Foreskin melanocyte (primary cell): ENCODE measurements at places on chromosomes 6 and 20.

GRCh38 chr20:46438156-46438750, 31.8 kb upstream of the ELMO2 start:
- peak; percentile 35 for DNase-seq

DNA sequence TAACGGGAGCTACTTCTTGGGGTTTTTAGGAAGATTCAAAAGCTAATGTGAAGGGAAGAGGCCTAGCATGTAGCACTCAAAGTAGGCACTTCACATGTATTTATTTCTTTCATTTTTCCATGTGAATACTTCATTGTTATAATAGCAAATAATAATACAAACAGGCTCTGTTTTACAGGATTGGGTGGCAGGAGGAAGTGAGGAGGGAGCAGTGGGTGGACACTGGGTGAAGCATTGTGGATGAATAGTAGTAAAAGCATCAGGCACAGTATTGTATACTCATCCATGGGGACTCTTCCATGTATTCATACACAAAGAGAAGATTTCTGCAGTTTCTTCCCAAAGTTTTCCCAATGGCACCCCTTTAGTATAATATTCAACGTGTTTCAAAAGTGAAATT, 38.4 kb upstream of the SNRPB2 start:
- DNase-seq = peak; percentile 77

GRCh38 chr6:155377061-155377460, 62.8 kb upstream of the TFB1M start:
- no peak for DNase-seq

DNA sequence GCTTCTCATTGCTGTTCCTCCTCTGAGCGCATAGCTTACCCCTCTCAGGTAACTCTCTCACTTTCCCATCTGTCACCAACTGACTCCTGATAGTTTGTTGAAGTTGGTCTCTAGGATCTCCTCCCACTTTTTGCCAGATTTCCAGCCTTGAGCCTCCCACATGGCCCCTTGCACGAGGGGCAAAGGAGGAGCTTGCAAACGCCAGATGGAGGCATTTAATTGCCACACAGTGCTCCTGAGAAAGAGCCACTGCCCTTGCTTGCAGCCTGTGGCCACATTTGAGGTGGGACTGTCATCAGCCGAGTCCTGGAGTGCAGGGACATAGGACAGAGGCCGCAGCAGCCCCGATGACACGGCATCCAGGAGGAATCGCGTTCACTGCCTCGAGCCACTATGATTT, 348.7 kb downstream of the SMOC2 start:
- DNase-seq = no peak

DNA sequence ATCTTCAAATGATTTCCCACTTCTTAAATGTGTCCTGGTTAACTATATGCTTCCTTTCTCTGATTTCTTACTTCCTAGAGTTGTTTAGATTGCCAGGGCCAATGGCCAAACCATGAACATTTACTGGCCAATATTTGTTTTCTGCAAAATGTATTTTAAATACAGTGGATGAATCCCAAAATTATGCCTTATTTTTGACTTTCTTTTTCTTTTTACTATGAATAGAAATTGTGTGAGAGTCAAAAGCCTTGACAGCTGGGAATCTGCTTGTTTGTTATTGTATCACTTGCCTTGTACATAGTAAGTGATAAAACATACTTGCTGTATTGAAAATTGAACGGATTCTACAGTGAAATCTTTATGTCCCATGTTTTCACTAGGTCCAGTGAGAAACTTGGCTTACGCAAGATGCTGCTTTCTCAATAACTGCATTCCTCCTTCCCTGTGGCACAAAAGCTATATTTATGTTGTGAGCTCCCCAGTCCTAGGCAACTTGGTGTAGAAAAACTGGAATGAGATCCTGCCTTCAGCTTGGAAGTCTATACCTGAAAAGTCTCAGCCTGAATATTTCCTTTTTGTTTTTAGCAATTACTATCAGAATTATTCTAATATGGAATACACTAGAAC, 295.2 kb downstream of the EPHA7 start:
- no peak for DNase-seq

DNA sequence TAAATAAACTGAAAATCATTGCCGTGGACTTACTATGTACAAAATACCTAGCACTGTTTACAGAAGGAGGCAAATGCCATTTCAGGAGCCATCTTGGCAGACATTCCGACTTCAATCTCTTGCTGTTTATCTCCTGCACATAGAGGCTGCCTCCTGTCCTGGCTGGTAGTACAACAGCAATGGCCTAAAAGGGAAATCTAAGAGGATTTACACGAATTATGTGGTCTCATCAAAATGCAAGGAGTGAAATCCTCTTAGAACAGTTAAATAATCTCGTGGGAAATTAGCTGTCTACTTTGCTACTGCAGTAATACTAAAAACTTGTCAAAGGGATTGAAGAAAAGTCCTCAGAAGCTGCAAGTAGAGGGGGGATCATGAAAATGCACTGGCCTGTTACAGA, 82.2 kb upstream of the SLC2A12 start:
- DNase-seq = no peak

GRCh38 chr6:39800034-39801032, 8.2 kb downstream of the DAAM2 start:
- DNase-seq = no peak

DNA sequence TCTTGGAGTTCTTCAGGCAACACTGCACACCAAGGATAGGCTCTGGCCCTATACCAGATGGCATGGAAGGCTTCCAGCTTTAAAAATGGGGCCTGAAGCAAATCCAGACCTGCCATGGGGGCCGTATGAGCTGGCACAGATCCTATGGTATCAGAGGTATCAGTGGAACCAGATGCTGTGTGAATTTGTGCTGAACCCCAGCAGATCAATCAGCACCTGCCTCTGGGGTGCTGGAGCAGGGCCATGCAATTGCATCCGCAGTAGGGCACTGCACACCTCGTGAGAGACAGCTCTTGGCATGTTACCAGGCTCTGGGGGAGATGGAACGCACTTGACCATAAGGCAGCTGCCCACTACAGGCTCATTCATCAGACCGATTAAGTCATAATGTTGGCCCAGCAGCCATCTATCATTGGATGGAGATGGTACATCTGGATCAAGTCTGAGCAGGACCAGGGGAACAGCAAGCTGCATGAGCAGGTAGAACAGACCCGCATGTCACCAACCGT, 221.5 kb downstream of the MYLK4 start:
- no peak for DNase-seq

- DNase-seq = peak; percentile 40
Measured at GRCh38 chr20:15930311-15931305, 642.6 kb downstream of the KIF16B start.

GRCh38 chr6:96675597-96675996, 112.7 kb downstream of the FHL5 start:
- no peak for DNase-seq

- no peak for DNase-seq
Measured at GRCh38 chr6:7697820-7698623, 27.9 kb upstream of the BMP6 start.

- DNase-seq = no peak
Measured at GRCh38 chr6:1363729-1364572, 25.4 kb upstream of the FOXF2 start.

DNA sequence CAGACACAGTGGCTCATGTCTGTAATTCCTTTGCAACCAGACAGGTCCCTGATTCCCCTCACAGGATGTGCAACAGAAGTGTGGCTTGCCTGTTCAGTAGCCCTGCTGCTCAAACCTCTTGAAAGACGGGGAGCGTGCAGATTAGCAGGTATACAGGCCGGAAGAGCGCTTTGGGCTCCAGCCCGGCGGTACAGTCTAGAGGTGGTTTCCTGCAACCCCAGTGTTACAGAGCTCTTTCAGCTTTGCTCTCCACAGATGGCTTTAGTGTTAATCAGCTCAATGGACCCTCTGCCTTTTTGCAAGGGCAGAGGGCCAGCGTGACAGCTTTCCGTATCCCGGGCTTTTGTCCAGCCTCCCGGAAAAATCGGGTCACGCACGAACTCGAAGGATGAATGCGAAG, 67.2 kb upstream of the TNFRSF21 start:
- DNase-seq = no peak

- DNase-seq = no peak
Measured at GRCh38 chr6:144722154-144722737, 437.1 kb downstream of the UTRN start.

GRCh38 chr6:35552285-35552917, 39.7 kb upstream of the TULP1 start:
- peak; percentile 19 for DNase-seq

- DNase-seq = no peak
Measured at GRCh38 chr20:9838378-9839295, at the start of gene PAK5. Gene PAK5 (minus strand): TSS chr20:9839076. CDS start chr20:9644328, 194,748 bp downstream.

- DNase-seq = peak; percentile 26
Measured at GRCh38 chr6:82330171-82330804, 33.3 kb upstream of the TPBG start.

DNA sequence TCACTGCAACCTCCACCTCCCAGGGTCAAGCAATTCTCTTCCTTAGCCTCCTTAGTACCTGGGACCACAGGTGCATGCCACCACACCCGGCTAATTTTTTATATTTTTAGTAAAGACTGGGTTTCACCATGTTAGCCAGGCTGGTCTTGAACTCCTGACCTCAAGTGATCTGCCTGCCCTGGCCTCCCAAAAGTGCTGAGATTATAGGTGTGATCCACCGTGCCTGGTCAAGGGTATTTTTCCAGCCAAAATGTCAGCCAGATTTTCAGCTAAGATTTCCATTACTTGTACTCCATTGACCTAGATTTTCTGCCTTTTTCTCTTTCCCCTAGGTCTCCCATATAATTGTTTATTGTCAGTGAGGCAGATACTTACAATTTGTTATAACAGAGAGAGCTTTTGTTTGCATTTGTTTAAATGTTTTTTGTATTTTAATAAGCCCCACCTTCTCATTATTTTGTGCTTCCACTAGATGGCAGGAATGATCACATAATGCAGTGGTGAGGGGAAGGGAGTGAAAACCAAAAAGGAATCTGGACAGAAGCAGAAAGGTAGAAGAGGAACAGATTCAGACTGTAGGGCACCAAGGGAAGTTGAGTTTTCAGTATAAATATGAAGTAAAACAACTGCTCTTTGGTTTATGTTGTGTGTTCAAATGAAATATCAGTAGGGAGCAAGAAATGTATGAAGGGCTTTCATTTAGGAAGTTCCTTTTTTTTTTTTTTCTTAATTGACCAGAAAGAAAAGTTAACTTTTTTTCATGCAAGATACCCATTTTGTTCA, 29.7 kb downstream of the RPF2 start:
- DNase-seq = peak; percentile 77

DNA sequence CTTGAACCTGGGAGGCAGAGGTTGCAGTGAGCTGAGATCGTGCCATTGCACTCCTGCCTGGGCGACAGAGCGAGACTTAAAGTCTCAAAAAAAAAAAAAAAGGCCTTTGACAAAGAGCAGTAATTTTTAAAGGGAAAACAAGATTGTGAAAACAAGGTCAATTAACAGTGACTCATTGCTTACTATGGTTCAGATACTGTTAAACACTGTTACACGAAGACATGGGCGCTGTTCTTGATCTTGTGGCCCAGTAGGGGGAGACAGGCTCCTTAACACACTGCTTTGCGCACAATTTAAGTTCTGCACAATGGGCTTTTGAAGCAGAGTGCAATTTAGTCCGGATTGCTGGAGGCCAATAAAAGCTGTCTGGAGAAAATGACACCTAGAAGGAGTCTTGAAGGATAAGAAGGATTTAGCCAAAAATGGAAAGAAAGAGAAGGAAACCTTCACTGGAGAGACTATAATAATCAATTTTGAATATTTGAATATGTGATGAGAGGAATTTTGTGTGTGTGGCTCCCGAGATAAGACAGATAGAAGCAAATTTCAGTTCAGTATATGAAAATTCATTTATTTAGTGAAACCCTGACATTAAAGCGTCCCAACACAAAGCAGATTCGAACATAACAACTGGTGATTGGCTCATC, 6.0 kb upstream of the LATS1 start:
- DNase-seq = peak; percentile 89

- peak; percentile 41 for DNase-seq
Measured at GRCh38 chr6:151240036-151240685, 394 bp downstream of the AKAP12 start.

DNA sequence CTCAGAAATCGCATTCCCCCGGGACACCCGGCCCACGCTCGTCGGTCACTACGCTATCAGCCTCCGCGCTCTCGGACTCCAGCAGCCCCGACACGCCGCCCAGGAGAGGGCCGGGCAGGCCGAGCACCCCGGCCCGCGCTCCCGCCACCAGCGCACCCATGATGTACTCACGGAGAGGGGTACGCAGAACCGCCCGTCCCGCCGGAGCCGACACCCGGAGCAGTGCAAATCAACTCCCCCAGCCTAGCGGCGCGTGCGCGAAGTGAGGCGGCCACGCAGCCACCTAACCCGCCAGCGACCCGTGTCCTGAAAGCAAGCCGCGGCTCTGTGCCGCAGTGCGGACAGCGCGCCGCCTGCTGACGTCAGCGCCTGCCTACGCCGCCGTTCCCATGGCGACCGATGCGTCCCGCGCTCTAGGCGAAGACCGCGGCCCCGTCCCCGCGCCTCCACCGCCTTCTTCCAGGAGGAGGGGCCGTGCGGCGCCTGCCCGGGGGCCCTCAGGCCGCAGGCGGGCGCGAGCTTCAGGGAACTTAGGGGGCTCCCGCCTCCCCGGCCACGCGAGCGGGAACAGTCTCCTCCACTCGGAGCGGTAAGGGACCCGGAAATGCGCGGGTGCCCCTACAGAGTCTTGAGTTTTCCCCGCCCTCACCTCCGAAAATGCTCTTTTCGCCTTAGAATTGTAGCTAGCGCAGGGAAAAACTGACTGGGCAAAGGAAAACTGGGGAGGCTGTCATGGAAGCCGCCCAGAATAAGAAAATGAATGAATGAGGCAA, at the start of gene AHI1:
AHI1 (minus strand) TSS at position 329 of the 773 bp plus-strand sequence. CDS start 5,503 bp downstream, outside the sequence.
- peak; percentile 87 for DNase-seq

GRCh38 chr6:70222439-70222749, 80.5 kb downstream of the COL9A1 start:
- DNase-seq = no peak

GRCh38 chr6:4806337-4806725, 30.1 kb downstream of the CDYL start:
- no peak for DNase-seq

DNA sequence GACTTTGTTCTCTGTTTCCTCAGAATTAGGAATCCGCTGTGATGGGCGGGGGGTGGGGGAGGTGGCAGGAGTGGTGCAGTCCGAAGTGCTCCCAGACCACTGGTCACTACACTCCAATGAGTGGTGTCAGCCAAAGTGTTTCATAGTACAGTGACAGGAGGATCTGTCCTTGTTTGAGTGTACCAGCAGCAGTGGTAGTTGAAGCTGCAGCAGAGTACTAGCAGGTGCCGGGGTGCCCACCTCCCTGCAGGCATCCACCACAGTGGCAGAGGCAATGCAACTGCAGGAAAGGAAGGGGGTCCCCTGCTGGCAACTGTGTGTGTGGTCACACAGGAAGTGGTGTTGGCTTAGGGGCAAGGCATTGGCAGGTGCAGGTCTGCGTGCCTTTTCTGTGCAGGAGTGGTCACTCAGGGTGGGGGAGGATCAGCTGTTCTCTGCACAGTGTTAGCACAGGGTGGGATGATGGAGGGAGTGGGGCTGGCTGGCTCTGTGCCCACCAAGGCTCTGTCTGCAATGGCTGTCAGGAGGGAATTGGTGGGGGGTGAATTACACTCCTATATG, 9.7 kb downstream of the HLA-DOB start:
- no peak for DNase-seq

GRCh38 chr20:25049261-25050060, 8.5 kb downstream of the ACSS1 start:
- no peak for DNase-seq
